ENCODE measurements at places on chromosomes 4 and X.

DNA sequence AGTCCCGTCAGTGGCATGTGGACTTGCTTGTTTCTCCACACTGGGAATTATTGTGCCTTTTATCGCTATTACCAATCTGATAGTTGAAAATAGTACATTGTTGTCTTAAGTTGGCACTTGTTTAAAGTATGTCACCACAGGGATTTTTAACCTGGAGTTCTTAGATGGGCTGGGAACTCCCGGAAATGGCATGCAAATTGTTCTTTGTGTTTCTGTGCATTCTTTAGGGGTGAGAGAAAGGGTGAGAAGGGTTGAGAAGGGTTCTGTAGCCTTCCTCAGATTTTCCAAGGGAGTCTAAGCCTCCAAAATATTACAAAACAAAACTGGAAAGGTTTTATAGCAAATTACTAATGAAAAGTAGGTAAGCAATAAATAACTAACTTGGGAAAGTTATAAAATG, 176.9 kb downstream of the ZIC3 start:
- DNase-seq: no peak

DNA sequence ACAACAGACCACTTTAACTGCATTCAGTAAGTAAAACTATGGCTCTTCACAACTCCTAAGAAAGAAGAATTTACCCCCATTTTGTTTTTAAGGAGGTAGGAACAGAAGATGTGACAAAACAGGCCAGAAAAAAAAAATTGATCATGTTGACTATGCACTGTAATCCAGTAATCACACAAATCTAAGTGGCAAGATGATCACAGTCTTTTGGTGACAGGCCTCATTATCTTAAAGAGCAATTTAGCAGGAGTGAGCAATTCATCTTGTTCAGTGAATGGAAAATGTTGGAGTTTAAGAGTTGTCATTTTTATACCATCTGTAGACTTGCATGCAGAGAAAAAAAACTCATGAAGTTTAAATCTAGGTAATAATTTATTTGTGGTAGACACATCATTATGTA, 115.1 kb downstream of the SLC39A8 start:
- DNase-seq: no peak

GRCh38 chr4:54169176-54169575, 59.9 kb upstream of the PDGFRA start:
- DNase-seq: no peak

- no peak for DNase-seq
Measured at GRCh38 chr4:140762202-140762601, 6.0 kb upstream of the TBC1D9 start.

DNA sequence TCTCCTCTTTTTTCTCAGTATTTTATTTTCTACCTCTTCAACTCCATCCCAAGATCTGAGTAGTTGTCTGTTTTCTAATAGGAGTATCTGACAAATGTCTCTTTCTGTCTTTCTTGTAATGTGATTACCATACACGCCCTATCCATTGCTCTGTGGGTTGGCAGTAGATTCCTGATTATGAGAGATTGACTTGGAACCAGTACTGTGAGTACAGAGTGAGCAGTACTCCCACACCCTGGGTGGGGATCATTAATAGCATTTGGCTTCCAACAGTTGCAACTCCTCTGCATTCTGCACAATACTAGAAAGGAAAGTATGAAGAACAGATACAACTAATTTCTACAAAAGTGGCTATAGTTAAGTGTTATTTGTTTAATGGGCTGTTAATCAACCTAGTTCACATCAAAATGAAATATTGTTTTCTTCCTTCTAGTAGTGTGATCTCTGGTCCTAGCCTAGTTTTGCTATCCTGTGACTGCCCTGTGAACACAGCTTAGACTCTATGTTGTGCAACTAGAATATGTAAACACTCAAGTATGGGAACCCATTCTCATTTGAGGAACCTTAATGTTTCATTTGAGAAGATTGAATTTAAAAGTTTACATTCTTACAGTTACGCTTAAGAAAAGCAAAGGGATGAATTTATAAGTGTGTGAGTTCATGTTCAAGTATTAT, 112.9 kb downstream of the PTPN13 start:
- no peak for DNase-seq

GRCh38 chr4:37976991-37977470, 16.8 kb downstream of the PTTG2 start:
- peak; percentile 66 for DNase-seq

GRCh38 chrX:124249345-124249744, 83.1 kb upstream of the TEX13D start:
- DNase-seq: no peak

GRCh38 chr4:173534434-173534833, 4.4 kb upstream of the HAND2 start:
- no peak for DNase-seq

DNA sequence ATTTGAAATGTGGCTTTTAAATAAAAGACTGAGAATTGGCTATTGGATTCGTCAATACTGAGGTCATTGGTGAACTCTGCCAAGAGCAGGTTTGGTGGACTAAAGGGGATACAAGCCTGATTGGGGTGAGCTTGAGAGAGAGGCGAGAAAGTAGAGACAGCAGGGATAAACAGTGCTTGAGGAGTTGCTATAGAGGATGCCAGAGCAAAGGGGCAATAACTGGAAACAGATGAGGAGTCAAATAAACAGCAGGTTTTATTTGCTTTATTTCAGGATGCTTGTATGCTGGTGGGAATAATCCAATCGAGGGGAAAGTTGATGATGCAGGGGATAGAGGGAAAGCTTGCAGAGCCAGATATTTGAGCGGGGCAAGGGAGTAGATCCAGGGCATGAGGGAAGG, 24.0 kb upstream of the ANXA3 start:
- DNase-seq: no peak

- no peak for DNase-seq
Measured at GRCh38 chr4:69701696-69702095, 48.6 kb upstream of the UGT2A1 start.

- DNase-seq: no peak
Measured at GRCh38 chr4:138275216-138275615, 33.1 kb upstream of the SLC7A11 start.

GRCh38 chr4:109966891-109967481, 54.3 kb downstream of the EGF start:
- DNase-seq: no peak

DNA sequence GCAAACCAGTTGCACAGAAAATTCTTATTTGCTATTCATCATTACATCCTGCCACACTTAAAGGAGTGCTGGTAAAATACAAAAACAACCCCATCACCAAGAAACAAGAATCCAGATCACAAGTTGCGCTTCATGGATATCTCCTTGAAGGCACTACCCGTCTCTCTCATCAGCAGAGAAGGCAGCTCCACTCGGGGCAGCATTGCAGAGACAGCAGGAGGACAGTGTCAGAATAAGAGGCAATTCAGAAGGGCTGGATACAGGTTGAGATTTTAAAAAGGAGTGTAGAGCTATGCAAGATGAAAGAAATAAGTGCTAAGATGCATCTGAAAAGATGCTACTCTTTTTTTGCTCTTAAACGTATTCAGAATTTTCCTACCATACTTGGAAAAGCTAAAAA, 71.4 kb downstream of the LDB2 start:
- no peak for DNase-seq

DNA sequence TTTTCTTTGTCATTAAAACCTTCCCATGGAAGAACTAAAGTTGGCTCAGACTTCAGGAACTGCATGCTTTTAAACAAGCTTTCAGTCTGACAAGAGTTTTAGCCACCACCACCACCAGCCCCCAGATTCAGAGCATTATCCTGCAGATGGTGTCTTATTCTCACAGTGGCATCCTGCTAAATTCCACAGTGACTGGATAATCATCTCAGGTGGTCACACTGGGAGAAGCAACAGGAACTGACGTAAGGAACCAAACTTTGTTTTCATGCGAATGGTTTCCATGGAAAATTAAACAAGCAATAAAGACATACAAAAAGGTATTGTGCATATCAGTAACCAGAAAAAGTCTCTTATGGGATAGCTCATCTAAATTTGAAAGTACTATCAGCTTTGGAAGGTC, 370.7 kb downstream of the FBXW7 start:
- no peak for DNase-seq

- no peak for DNase-seq
Measured at GRCh38 chr4:144351306-144351705, 210.8 kb upstream of the GYPA start.

GRCh38 chr4:87516683-87517082, 12.5 kb downstream of the SPARCL1 start:
- DNase-seq: no peak

DNA sequence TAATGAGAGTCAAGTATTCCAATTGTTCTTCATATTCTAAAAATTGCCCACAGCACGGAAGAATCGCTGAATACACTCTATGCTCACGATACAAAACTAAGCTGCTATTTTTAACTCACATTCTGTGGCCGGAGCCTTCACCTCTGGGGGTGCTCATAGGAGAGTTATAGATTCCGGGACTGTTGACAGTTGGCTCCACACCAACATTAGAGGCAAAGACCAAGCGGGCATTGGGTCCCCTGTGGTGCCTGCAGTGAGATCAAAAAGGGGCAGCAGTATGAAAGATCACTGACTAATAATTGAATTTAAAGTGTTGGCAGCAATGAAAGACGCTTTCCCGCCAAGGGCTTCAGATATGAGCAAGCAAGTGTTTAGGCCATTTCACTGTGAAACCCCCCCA, 146.0 kb downstream of the TMEM144 start:
- no peak for DNase-seq

DNA sequence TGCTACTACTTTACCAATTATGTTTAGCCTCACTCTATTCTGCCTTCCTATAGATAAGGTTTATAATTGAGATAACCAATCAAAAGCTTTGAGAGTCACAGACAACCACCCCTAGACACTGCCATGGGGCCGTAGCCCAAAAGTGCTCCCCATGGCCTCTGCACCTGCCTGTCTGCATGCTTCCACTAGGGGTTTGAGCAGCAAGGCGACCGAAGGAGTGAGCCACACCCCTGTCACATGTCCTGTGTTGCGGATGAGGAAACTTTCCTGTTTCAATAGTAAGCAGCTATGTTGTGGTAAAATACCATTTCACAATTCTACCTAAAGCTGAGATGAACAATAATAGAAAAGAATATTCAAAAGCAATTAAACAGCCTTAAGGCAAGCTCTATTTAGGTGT, 856.0 kb upstream of the FRG1 start:
- no peak for DNase-seq

DNA sequence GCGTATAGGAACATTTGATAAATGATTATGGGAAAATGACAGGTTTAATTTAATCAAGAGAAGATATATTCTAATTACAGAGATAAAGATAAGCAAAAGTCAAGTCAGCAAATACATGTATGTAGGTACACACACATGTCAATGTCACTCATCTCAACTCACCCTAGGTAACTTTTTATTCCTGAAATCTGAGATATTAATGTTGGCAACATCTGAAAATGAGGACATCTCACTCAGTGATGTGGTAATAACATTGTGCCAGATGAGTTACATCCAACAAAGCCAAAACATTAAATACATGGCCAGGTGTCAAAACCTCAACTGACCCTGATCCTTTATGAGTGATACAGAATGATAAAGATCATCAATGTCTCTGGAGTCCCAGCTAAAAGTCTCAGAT, 363.3 kb upstream of the F9 start:
- no peak for DNase-seq

DNA sequence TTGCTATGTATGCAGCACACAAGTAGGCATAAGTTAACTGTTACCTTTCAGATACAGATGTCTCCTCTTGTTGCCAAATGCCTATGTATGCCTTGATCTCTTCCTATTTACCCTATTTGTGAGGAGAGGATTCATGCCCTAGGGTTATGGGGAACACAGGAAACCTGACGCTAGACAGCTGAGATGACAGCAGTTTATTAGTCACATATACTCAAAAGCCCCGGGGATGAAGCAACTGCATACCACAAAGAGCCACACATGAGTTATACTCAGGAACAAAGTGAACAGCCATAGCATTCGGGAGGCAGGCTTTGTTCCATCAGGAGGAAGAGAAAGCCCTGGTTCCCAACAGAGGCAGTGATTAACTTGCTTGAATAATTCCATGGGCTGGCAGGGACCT, 1011.7 kb upstream of the PCDH7 start:
- no peak for DNase-seq

DNA sequence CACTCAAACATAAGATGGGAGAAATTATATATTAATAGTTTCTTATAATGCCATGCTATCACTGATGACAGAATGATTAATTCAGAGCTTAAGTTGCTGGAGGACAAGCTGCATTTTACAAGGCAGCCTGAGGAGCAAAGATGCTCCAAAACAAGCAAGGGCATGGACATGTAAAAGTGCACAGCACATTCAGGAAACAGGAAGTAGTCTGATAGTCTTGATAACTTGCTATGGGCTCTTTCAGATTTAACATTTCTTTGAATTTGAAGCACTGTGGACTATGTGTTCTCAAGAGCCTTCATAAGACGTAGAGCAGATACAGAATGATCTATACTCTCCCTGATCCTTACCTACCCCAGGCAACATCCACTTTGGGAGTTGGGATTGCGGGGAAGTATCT, 50.0 kb downstream of the AMMECR1 start:
- DNase-seq: no peak

DNA sequence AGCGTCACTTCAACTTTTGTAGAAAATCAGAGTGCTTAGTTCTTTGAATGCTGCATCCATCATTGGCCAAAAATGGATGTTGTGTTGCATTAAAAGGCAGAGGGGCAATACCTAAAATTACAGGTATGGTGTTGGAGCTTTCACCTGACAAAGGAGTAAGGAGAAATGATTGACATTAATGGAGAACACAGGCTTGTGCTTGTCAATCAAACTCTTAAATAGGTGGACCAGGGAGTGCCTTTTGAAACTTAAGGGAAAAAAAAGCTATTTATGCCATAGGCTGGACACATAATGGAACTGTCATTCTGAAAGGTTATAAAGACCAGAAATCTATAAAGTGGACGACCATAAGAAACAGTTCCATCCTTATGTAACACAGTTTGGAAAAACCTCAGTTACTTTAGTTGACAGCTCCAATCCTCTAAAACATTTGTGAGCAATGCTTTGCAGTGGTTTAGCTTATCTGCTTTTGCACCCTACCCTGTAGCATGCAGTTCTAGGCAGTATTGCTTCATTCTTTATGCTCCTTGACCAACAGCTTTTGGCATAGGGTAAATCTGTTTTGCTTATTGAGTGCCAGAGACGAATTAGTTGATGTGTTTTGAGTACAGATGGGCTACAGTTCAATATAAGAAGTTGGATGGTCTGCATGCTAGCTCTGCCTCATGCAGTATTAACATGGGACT, 2.4 kb downstream of the HADH start:
- DNase-seq: no peak

- no peak for DNase-seq
Measured at GRCh38 chr4:153773236-153773690, 13.4 kb upstream of the RNF175 start.

DNA sequence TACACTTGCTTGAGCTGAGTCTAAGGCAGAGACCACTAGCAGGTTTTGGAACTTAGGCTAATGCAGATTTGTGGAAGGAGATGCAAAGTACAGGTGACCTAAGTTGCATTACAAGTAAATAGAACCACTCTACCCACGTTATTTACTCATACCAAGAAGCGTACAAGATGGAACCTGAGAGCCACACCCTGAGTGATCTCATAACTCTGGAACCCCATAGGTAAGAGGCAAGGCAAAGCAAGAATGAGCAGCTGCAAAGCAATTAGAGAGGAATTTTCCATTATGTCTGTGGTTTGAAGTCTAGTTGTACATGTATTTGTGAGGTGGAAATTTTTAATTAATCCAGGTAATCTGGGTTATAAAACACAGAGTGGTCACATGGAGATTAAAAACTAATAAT, 55.4 kb downstream of the CC2D2A start:
- no peak for DNase-seq

- no peak for DNase-seq
Measured at GRCh38 chr4:58166490-58166889, 1056.3 kb upstream of the IGFBP7 start.

- no peak for DNase-seq
Measured at GRCh38 chr4:40579983-40580382, 49.7 kb downstream of the RBM47 start.

GRCh38 chr4:140335076-140335475, 38.4 kb upstream of the SCOC start:
- no peak for DNase-seq
